ENCODE measurements at places on chromosomes 3 and 15.

- no peak for DNase-seq
Observed at GRCh38 chr3:187021748-187022402, 91.5 kb downstream of the ST6GAL1 start.

DNA sequence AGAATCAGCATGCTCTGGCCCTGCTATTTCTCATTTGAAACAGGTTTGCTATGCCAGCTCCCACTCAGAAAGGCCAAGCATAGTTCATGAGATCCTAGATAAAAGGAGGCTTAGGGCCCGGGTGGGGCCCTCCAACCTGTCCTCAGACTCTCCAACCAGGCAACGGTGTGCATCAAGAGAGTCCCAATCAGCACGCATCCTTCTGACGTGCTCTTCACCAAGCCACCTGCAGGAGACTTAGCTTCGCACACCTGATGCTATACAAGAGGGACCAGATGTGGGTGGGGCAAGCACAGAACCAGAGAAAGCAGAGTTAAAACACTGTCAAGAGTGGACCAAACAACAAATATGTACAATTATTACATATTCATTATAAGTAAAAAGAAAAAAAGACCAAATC lies 17.3 kb downstream of the STIMATE start:
- no peak for DNase-seq

DNA sequence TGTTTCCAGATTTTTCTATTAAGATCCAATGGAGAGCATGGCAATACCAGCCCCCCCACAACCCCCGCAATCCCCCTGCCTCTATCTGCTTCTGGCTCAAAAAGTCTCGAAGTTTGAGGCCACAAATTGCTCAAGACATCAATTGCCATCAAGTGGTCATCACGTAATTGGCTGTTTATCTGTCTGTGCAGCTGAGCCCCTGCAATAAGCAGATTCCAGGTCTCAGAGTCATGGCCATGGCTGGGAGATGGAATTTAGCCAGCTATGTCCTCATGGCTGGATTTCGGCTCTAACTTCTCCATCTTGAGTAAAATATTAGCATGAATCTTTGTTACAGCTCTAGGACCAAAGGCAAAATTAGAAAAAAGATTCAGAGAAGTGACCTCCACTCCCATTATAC lies 22.7 kb downstream of the SSUH2 start:
- DNase-seq = no peak

GRCh38 chr3:113912552-113913236 lies 35.1 kb upstream of the ZDHHC23 start:
- DNase-seq = peak; percentile 60

GRCh38 chr15:90087454-90088154 lies 14.7 kb downstream of the IDH2 start:
- peak; percentile 52 for DNase-seq

DNA sequence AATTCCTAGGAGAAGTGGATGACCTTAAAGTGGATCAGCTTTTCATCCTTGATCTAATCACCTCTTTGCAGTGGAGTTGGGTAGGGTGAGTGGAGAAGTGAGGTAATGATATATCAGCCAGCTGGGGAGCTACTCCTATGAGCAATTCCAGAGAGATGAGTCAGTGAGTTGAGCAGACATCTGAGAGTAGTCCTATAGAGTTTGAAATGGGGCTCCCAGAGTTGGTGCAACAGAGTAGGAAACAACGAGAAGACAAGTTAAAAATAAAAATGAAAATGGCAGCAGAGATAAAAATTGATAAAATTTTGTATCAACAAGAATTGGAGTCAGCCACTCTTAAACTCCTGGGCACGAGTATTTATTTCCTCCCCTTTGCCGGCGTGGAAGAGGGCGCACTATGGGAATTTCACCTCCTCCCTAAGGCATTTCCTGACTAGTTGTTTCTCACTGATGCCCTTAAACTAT lies 150.8 kb upstream of the DPH6 start:
- no peak for DNase-seq

- DNase-seq = no peak
Observed at GRCh38 chr3:144989807-144990206, 1018.2 kb downstream of the DIPK2A start.

GRCh38 chr15:88389120-88389519 lies 78.1 kb downstream of the MRPL46 start:
- no peak for DNase-seq

- peak; percentile 66 for DNase-seq
Observed at GRCh38 chr3:129413687-129414506, 14.5 kb downstream of the EFCAB12 start.

DNA sequence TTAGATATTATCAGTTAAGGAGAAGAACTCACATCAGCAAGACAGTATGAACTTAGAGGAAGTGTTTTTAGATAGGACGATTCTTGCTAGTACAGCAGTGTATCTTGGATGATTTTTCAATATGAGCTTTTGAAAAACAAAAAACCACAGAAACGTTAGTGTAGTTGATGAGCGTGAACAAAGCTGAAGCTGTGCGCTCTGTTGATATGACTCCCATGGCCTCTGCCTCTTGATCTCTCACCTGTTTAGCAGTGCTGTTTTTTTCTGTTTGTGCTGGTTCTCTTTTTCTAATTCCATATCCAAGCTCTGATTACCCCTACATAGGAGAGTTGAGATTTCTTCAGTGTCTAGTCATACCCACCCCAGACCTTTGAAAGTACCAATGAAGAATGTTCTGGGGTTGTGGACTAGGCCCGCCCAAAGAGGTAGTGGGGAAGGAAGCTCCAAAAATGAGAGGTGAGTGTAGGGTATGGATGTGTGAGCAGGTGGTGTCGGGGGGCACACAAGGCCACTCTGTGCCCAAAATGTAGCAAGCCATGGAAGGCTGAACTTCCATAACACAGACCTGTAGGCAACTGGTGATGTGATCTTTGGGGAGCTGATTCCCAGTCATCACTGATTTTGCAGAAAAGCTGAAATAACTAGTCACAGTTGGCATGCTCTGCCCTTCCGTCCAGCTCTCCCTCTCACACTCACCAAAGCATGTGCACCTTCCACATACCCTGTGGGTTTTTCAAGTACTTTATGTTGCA lies 20.0 kb upstream of the CMTM7 start:
- DNase-seq = no peak

DNA sequence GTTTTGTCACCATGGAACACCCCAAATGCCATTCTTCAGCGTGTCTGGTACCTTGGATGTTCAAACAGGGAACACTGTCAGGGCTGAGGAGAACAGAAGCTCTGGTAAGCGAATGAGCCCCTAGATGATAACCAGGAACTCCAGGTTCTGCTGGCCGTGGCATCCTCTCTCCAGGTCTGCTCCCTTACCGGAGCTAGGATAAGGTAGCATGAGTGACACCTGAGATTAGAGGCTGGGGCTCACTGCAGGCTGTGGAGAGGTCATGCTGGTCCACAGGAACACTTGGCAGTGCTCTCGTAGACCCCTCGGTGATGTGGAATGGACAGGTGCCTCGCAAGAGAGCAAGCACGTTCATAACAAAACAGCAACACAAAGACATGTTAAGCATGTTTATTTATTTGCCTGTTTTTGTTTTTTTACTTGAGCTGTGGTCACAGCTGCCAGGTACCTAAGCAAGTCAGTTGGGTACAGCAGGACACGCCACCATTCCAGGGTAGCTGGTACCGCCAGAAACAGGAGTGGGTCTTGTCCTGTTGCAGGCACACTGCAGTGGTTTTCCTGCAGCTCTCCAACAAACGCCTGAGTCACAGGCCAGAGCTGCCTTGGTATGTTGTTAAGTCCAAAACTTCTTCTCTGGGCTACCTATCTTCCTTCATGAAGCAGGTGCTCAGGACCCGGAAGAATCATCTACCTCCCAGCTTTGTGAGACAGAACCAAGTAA lies 4.6 kb downstream of the RBM15B start:
- no peak for DNase-seq

All from HuH-7 (cell line).